ENCODE measurements at places on chromosomes 7 and 10. TPM values are rescaled to one million over a fixed set of nuclear protein-coding genes. Genes with fewer than 3 reads are reported as not detected.

The HOXA9 gene
- 74.8 TPM for total RNA-seq

GRCh38 chr7:155491812-155492211 is 33.9 kb downstream of the EN2 start:
- no peak for DNase-seq

The ANKRD1 gene
- 1,018 TPM for total RNA-seq

The CACNB2 gene
- total RNA-seq, result not detected

DNA sequence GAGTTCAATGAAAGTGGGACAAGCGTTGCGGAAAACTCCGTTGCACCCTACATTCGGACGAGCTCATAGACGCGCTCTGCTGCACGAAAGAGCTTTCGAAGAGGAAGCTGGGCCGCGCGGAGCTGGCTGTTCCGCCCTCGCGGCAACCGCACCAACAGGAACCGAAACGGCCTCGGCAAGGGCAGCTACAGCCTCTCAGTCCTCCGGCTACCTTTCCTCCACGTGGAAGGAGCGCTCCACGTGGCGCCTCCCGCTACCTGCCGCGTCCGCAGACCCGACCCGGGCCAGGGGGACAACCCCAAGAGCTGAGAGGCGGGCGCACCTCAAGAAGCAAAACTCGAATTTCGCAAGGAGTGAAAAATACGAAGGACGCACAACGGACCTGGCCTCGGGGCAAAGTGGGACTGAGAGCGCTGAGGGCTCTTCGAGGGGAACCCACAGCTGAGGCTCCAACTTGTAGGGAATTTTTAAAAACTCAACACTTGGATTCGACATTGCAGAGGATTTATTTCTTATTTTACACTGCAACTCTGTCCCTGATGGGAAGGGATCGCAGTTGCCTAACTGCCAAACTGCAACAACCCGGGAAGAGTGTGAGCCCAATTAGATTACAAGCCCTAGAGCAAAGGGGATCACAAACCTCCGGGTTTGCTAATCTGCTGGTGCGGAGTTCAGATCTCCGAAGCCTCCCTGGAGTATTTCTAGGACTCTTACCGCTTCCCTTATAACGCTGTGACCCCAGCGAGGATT is 1.4 kb downstream of the HPSE2 start:
- no peak for DNase-seq

DNA sequence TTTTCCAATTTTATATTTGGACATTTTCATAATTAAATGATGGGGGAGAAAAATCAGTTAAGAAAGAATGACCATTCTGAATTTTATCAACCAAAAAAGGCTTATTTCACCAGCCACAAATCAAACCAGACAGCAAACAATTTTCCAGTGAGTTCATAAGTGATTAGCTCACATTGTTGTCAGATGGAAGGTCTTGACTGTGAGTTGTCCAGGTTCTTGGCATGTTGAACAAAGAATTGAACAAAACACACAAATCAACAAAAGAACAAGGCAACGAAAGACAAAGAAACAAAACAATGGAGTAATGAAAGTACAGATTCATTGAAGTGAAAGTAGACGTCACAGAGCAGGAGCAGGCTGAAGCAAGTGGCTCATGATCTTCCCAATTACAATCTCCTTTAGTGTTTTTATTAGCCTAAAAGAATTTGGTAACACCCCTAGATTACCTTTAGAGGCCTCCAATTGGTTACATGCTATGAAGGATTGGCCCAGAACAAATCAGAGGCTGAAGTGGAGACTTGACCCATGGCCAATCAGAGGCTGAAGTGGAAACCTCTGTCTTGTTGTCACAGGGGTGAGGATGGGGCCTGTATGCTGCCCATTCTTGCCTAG is 248.7 kb downstream of the NEBL start:
- DNase-seq, result no peak

The CCDC3 gene
- total RNA-seq, result 0.03 TPM

GRCh38 chr10:91200314-91201212 is 19.9 kb upstream of the PCGF5 start:
- no peak for DNase-seq

GRCh38 chr10:76382381-76382851 is 951.0 kb downstream of the LRMDA start:
- peak; percentile 83 for DNase-seq

The MEOX2 gene
- total RNA-seq, result not detected

GRCh38 chr7:143974459-143974858 is 19.8 kb downstream of the OR2F1 start:
- no peak for DNase-seq

The PDIA4 gene
- total RNA-seq, result 228 TPM

The ADAM12 gene
- 7.1 TPM for total RNA-seq
